ENCODE measurements at places on chromosomes 1 and 21. TPM values are rescaled to one million over a fixed set of nuclear protein-coding genes. Genes with fewer than 3 reads are reported as not detected.

DNA sequence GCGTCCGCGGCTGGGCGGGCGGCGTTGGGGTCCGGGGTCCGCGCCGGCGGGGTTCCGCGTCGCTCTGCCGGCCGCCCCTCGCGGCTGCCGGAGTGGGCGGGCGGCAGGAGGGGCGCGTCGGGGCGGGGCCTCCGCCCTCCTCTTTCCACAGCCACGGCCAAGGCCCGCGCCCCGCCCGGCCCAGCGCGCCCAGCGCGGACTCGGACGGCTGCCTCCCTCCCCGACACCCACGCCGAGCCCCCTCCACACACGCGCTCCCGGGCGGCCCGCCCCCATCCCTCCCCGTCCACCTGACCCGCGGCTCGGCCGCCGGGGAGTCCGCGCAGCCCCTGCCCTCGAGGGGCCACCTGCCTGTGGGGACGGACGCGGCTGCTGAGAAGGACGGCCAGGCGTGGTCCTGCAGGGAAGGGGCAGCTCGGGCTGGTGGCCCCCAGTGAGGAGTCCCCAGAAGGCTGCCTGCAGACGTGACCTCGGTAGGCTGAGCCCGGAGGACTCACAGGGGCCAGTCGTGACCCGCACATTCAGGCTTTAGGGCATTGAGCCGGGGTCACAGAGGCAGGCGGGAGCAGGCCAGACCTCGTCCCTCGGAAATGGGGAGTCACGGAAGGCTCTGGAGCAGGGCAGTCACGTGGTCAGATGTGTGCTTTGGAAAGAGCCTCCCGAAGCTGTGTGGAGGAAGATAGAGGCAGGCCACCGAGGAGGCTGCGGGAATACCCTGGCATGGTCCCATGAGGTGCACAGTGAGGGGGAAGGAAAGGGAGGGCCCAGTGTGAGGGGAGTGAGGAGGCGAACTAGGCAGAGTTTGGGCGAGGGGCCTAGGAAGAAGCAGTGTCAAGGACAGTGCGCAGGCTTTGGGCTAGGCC, at the start of gene COL8A2:
Gene COL8A2 (minus strand): TSS at position 94 of the 863 bp plus-strand sequence. CDS start 24,980 bp downstream, outside the sequence.
- DNase-seq: no peak

Gene CDC20
- total RNA-seq: 12.3 TPM

DNA sequence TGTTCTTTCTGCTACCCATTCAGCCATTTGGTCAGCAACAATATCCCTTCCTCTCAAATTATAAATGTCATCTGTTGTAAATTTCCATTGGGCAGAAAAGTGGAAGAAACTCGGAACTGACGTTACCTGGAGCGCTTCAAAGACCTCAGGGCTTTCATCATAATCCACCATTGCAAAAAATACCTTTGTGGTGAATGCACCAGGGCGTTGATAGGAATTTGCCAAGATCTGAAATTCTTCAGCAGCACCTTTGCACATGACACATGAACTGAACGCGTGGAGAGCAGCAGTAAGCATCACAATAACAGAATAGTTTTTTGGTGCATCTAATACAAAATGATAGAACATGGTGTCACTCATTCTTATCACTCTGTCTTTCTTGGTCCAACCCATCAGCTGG, 3.1 kb upstream of the TEKT2 start:
- DNase-seq: no peak

Gene ITGB2
- total RNA-seq: 20.8 TPM

Measured in urinary bladder (tissue), 4 donors.